Activated CD4-positive, CD25-positive, alpha-beta regulatory T cell treated with anti-CD3 and anti-CD28 coated beads, Interleukin-2, amount 50 U/mL, for 24 hours (primary cell): ENCODE measurements at places on chromosomes 7 and 10.
A peak's percentile ranks its signal among the peaks of the same experiment; 100 is the strongest.

DNA sequence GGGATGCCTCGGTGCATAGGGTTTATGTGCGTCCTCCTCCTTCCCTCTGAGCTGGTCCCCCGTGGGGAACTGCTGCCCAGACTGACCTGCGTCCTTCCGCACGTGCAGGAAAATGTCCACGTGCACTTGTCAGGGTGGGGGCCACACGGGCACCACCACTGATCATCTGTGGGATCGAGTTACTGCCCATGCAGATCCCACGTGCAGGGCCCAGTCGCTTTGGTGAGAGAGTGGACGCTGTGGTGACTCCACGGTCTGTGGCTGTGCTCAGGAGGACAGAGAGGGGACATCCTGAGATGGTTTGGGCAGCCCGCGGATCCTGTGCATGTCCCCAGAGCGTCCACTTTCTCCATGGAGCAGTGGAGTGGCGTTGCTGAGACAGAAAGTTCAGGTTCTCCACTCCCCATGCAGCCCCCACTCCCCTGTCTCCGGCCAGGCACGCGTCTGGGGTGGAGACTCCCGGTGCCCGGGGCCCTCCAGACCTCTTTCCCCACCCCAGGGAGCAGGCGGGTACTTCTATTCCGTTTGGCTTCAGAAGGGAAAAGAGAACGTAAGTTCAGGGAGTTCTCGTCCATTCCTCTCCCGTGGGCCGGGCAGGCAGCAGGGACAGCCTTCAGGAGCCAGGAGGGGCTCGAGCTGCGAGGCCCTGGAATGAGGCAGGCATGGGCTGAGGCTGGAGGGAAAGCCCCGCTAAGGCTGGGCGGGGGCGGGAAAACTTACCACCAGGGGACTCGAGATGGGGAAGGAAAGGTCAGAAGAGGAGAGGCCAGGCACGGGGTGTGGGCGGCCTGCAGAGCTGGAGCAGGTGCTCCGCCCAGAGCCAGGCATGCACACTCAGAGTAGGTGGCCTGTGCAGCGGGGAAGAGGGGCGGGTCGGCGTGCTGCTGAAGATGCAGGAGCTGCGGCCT lies 59.9 kb downstream of the EGFR start:
- no peak for ATAC-seq

- no peak for ATAC-seq
Measured at GRCh38 chr7:113452245-113452644, 333.9 kb upstream of the SMIM30 start.

- ATAC-seq: peak; percentile 8
Measured at GRCh38 chr7:134995239-134996096, 9.2 kb downstream of the AGBL3 start.

- no peak for ATAC-seq
Measured at GRCh38 chr10:30154126-30154525, 94.7 kb upstream of the JCAD start.
